ENCODE measurements at places on chromosomes 6 and 20.

- DNase-seq, result no peak
These were observed 5.9 kb downstream of the TUBB2B start for GRCh38 chr6:3221578-3221977.

- DNase-seq, result no peak
These were observed 13.4 kb upstream of the IP6K3 start for GRCh38 chr6:33759887-33760629.

- DNase-seq, result no peak
These were observed 12.4 kb downstream of the WFDC3 start for GRCh38 chr20:45779011-45779915.

- DNase-seq, result no peak
These were observed 121.1 kb downstream of the GPR63 start for GRCh38 chr6:96716221-96716620.

- DNase-seq, result no peak
These were observed 176.6 kb downstream of the PDE10A start for GRCh38 chr6:165486183-165487137.

- no peak for DNase-seq
These were observed 117.7 kb upstream of the CCDC28A start for GRCh38 chr6:138655828-138656227.

DNA sequence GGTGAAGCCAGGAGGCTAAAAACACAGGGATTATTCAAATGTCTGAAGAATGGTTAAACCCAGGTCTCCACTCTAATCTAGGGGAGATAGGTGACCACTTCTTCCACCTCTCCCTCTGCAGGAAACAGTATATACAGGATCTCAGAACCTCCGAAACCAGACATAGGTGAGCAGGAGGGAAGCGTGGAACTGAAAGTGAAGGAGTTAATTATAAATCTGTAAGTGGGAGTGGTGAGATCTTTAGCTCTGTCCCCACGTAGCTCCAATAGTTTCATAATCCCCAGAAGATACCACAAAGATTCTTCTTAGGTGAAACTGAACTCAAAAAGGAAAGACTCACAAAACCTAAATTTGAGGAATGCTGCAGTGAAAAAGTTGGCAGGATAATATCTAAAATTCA is 76.8 kb downstream of the THEMIS start:
- DNase-seq, result no peak

DNA sequence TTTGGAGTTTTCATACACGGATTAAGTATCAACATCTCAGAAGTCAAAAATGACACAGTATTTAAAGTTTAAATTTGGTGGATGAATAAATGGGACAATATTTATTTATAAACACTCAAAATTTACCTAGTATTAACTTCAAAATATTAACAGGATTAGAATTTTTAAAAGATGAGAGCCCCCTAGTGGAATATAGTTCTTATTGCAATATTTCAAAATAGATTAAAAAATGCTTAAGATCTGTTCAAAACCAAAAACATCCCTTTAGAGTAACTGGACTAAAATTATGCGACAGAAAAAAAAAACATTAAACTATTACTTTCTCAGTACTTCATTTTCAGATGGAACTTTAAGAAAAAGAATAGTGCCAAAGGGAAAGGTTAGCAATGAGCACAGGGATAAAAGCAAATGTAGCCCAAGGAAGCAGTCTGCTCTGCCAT is 56.6 kb downstream of the SNX14 start:
- no peak for DNase-seq

- no peak for DNase-seq
These were observed 22.2 kb upstream of the GABRR1 start for GRCh38 chr6:89239338-89239737.

GRCh38 chr20:43302936-43303335 is 113.2 kb upstream of the PTPRT start:
- DNase-seq, result no peak

Measured in NCI-H2227 treated with DMSO at 0.1 percent for 48 hours (cell line).